CD4-positive, CD25-positive, alpha-beta regulatory T cell (primary cell): ENCODE measurements at places on chromosomes 2 and 18.

GRCh38 chr2:160516547-160517365 is 23.1 kb upstream of the RBMS1 start:
- DNase-seq: no peak

GRCh38 chr2:69745035-69745434 is 3.1 kb downstream of the ANXA4 start:
- DNase-seq: no peak

GRCh38 chr18:55999641-56000040 is 411.6 kb upstream of the TCF4 start:
- DNase-seq: no peak

DNA sequence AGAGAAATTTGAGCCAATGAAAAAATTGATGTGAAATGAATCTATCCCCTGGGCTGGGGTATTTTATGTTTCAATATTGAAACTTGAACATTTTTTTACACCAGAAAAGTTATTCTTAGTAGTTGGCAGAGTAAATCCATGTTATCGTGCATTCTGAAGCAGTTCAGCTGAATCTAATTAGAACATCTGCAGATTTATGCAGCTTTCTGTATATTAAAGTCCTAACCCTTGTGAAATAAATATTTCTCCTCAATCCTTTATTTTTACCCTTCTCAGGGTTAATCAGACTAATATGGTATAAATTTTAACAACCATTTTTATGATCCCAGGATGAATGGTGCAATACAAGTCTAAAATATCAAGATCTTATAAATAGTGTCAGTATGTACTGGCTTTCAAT is 69.5 kb downstream of the CDH20 start:
- DNase-seq: no peak

GRCh38 chr2:41906338-41906725 is 141.5 kb upstream of the PKDCC start:
- no peak for DNase-seq

GRCh38 chr2:85380048-85380447 is 25.5 kb downstream of the ELMOD3 start:
- no peak for DNase-seq

- DNase-seq: no peak
Observed at GRCh38 chr2:24402242-24403097, 42.1 kb upstream of the ITSN2 start.

DNA sequence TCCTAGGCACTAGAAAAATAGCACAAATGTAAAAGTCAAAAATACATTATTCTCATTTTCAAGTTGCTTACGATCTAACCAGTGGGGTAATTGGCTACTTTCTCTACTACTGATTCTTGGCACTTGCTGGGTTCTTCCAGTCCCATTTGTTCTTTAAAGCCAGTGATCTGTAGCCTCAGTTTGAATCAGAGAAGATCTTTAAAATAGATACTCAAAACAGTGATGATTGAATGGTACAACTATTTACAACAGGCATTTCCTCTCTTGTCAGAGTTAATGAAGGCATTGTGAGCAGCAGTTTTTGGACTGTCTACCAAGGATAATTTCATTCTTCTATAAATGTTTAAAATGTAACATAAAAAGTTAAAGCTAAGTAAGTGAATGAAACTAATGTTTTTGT is 128.3 kb upstream of the FSIP2 start:
- no peak for DNase-seq

GRCh38 chr18:45726603-45727002 is 2.6 kb downstream of the SLC14A1 start:
- DNase-seq: no peak

- no peak for DNase-seq
Observed at GRCh38 chr2:23617167-23617810, 232.3 kb downstream of the KLHL29 start.

DNA sequence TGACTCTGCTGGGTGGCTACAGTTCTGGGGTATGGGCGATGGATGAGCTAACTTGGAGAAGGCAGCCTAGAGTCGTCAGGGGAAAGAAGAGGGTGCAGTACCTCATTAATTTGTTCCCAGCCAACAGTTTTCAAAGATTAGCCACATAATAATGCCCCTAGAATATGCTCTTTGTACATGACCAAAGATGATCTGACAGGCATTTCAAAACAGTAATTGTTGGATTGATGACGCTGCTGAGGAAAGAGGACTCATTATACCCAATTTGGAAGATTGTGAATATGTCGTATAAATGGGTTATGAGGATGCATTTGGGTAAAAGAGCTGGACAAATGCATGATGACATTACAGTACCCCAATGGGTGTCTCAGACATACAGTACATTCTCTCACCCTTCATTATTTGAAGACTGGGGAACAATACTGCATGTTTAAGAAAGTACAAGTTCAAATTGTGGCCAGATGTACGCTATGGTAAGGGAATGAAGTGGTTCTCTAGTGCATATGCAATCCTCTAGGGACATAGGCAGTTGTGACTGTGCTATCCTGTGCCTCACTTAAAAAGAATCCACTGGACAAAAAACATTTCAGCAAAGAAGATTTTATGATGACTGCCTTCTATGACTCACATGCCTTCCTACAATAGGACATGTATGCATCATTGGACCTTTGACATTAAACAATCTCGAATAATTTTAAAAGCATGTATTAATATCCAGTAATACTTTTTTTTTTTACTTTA is 233.2 kb downstream of the CNTNAP5 start:
- DNase-seq: no peak

- DNase-seq: no peak
Observed at GRCh38 chr2:234825616-234826015, 126.2 kb upstream of the SH3BP4 start.

DNA sequence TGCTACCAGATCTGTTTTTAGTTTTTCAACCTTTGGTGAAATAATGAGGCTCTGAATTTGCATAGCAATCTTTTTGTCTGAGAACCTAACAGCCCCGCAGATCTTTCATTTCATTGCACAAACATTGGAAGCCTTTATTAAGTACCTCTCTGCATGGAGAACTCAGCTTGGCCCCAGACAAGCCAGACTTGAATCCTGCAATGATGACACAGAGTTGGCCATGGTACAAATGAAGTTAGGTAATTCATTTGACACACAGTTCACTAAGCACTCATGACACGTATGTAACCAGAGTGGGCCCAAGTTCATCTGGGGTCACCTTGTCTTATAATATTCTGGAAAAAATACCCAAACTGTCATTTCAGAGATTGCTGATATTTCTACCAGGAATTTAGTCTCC is 439.1 kb upstream of the ID2 start:
- no peak for DNase-seq

- no peak for DNase-seq
Observed at GRCh38 chr2:134135793-134136192, 118.1 kb upstream of the MGAT5 start.

GRCh38 chr2:27249891-27250651 is 12.8 kb downstream of the SLC30A3 start:
- DNase-seq: no peak

DNA sequence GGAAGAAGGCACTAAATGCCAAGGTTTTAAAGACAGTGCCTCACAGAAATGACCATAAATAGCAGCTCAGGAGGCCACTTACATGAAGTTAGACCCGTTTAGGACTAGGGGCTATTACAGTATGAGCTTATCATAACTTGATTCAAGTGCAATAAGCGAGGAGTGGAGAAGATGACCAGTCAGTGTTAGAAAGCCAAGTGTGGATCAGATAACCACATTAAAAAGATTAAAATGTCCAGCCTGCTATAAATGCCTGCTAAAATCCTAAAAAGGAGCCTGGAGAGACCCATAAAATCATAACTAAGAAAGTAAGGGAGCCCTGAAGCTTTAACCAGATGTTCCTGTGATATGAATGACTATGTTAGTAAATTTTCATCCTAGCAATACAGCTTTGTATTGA is 117.5 kb upstream of the ZNF521 start:
- DNase-seq: no peak

GRCh38 chr2:40734797-40735196 is 282.9 kb upstream of the SLC8A1 start:
- DNase-seq: no peak

- DNase-seq: no peak
Observed at GRCh38 chr18:43931439-43931838, 654.1 kb upstream of the SYT4 start.

DNA sequence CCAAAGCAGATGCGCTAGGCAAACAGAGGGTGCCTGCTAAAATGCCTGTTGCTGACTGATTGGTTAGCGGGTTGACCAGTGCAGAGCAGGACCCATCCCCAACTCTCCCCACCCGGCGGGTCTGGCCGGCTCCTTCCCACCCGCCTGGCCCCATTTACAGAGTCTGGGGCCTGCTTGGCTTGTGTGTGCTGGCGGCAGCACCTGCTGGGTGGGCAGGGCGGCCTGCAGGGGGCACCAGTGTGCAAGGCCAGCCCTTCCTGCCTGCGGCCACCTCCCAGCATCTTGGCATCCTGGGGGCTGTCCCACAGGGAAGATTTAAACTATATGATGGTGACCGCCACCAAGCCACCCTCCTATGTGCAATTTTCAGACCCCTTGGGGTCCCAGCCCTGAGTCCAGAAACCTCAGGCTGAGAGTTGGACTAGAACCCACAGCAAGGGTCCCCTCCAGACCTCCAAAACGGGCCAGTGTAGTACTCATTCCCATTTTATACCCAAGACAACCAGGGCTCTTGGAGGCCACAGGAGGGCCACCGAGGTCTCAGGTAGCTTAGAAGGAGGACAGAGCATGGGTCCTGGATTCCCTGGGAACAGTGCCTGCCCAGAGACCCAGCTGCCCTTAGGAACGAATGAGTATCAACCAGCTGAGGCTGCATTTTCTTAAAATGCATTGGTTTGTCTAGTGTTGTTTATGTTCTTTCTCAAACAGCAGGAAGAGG is 173.6 kb downstream of the SMAD7 start:
- peak; percentile 64 for DNase-seq

GRCh38 chr2:120770641-120771040 is 35.0 kb downstream of the GLI2 start:
- DNase-seq: no peak

DNA sequence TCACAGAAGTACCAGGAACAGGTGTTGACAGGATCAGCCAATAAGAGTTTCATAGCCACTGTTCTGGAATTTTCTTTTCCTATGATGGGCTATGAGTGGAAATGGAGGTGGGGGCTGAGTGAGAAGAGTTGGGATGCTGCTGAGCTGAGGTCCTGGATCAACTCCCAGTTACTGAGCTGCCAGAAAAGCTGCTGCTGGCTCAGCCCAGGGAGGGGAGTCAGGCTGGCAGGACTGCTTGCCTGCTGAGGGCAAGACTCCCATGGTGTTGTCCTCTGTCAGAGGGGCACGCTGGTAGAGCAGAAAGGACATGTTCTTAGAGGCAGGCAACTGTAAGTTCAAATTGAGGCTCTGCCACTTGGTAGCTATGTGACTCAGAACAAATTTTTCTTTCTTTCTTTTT is 11.8 kb downstream of the TPGS2 start:
- DNase-seq: no peak

DNA sequence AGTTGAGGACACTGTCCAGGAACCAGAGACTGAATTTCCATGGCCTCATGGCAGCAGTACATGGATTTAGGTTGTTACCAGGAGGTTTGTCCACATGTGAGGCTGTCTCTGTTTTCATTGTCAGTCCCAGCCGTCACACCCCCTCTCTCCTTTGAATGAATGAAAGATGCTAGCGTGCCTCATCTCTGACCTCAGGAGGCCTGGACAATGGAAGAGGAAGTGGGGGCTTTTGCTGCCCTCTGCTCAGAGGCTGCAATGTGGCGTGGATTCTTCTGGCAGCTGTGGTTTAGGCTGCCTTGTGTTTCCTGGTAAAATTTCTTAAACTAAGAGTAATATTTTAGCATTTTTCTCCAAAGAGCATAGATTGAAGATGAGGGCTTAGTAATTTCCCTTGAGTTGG is 47.5 kb downstream of the RAB31 start:
- DNase-seq: no peak

GRCh38 chr2:112881217-112881985 is 29.6 kb upstream of the IL37 start:
- no peak for DNase-seq

GRCh38 chr2:5657231-5657630 is 35.0 kb upstream of the SOX11 start:
- DNase-seq: no peak

DNA sequence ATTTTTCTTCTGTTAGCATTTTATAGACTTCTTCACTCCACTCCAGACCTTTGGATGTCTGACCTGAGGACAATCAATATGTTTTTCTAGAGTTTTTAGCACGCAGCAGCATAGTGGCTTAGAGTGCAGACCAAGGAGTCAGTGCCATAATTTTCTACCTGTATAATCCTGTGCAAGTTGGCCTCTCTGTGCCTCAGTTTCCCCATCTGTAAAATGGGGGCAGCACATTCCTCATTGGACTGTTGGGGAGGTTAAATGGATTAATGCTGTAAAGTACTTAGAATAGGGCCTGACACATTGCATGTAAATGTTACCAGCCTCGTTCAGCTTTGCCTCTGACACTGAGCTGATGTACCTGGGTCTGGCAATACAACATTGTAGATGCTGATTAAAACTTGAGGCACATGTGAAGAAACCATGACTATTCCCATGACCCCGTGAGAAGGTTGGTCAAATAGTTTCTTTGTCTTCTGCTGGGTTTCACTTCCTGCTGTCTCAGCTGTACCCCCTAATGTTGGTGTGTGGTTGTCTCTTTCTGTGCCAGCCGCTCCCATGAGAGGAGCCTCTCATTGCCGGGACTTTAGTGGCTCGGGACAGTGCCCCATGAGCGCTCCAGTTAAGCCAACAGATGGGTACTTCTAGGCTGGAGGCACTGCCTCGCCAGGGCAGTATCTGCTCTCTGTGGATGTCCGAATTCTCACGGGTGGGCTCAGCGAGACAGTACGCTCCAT is 125.3 kb downstream of the SH3RF3 start:
- no peak for DNase-seq

DNA sequence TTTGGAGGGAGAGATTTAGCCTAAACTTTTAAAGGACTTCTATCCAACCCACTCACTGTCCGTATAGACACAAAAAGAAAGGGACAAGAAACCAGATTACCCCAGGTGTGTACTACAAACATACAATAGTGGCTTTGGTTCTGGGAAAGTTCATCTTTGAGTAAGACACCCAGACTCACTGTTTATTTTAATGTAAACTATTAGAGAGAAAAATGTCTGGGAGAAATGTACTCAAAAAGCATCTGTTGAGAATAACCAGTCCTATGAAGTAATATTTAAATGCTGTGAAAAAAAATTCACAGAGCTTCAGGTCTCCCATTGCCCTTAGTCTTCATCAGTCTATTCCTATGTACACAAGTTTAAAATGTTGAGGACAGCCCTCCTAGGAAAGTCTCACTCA is 107.5 kb downstream of the SLC8A1 start:
- DNase-seq: no peak
